ENCODE measurements at places on chromosomes 5 and 9.

DNA sequence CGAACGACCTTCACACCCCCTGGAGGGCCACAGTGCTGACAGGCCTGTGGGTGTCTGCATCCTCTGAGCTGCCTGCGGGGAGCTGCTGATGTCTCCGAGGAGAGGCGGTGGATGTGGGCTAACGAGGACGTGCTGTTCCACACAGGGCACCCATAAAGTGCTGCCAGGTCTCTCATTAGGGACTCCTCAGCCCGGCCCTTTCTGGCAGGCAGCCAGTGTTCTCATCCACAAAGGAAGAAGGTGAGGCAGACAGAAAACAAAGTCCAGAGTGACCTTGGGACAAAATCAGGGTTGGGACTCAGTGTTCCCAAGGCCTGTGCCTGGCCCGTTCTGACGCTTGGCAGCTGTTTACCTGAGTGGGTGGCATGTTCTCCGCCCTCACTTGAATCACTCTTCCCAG, 29.3 kb downstream of the CARTPT start:
- DNase-seq, result no peak

DNA sequence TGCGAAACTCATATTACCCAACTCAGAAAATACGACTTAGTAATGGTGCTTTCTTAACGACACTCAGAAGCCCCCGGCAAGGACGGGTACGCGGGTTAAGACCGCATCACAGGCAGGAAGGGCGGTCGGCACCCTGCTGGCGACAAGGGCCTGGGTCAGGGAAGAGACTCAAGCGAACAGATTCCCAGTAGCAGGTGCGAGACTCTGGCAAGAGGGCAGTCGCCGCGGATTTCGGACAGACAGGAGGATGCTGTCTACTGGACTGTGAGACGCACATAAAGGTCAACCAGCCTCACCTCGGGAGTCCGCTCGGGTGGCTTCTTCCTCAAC, 398 bp downstream of the RAPGEF6 start:
- no peak for DNase-seq

DNA sequence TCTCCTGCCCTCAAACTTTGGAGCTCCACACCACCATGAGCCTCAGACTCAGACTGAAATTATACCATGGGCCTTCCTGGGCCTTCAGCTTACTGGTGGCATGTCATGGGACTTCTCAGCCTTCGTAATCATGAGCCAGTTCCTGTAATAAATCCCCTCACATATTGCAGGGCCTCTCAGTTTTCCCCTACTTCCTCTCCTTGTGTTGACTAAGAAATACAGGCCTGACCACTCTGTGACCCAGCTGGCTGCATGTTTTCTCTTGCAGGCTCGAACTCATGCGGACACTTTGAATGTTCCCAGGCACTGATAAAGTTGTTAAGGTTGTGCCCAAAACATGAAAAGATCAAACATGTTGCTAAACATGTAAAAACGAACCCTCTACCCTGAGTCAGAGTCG, 26.2 kb upstream of the SHC3 start:
- no peak for DNase-seq

DNA sequence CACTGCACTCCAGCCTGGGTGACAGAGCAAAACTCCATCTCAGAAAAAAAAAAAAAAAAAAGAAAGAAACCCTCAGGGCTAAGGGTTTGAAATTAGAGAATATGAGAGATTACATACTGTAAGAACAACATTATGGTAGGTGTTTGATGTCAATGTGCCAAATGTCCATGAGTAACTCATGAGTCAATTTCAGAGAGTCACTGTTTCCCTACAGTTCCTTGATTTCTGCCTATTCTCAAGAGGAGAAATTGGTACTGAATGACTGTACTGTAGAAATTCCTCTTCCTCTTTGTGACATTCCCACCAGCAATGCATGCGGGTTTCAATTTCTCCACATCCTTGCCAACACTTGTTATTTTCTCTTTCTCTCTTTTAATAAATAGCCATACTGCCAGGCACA, 35.2 kb downstream of the MARVELD2 start:
- DNase-seq, result no peak

- no peak for DNase-seq
These were observed 251.6 kb upstream of the PTGER4 start for GRCh38 chr5:40428126-40428525.

GRCh38 chr5:135012951-135013391, 21.1 kb downstream of the PITX1 start:
- DNase-seq, result no peak

All from T-helper 2 cell treated with Interferon-gamma antibody and Interleukin-4, amounts not matched to agents 5 μg/mL and 100 μg/mL, for 36 hours (primary cell).